ENCODE measurements at places on chromosomes 16 and 17. TPM values are rescaled to one million over a fixed set of nuclear protein-coding genes. Genes with fewer than 3 reads are reported as not detected.

The SLC12A3 gene
- total RNA-seq = not detected

The CPNE7 gene
- total RNA-seq = 3.5 TPM

The CLEC18B gene
- total RNA-seq = under 0.01 TPM

The SLC35G6 gene
- not detected for total RNA-seq

The CD300H gene
- total RNA-seq = not detected

The BPTF gene
- 18.3 TPM for total RNA-seq

The ABCA6 gene
- 19.0 TPM for total RNA-seq

The CDH5 gene
- 312 TPM for total RNA-seq

The SLFN11 gene
- total RNA-seq = 28.3 TPM

The ZNF423 gene
- total RNA-seq = 3.5 TPM

The TNFRSF12A gene
- total RNA-seq = 44.2 TPM

The ZNF319 gene
- total RNA-seq = 2.4 TPM

The EXOC7 gene
- total RNA-seq = 55.4 TPM

The MVD gene
- total RNA-seq = 42.3 TPM

The KRTAP2-3 gene
- not detected for total RNA-seq

The PRAC2 gene
- not detected for total RNA-seq

The MGAT5B gene
- total RNA-seq = 0.44 TPM

The CACNA1H gene
- total RNA-seq = under 0.01 TPM

The OR3A2 gene
- not detected for total RNA-seq
